ENCODE measurements at places on chromosomes 16 and 17. TPM values are rescaled to one million over a fixed set of nuclear protein-coding genes. Genes with fewer than 3 reads are reported as not detected.

C17orf67 gene
- total RNA-seq: not detected

ZFPM1 gene
- total RNA-seq: 0.10 TPM

MYCBPAP gene
- total RNA-seq: not detected

SEZ6L2 gene
- total RNA-seq: 16.7 TPM
